T-helper 2 cell (primary cell): ENCODE measurements at places on chromosomes 7 and 10.
A peak's percentile ranks its signal among the peaks of the same experiment; 100 is the strongest.

- no peak for DNase-seq
Observed at GRCh38 chr7:12490107-12490688, 80.3 kb upstream of the SCIN start.

GRCh38 chr10:75611172-75611992 lies 180.0 kb downstream of the LRMDA start:
- DNase-seq = no peak

GRCh38 chr7:20330928-20331909 lies 519 bp downstream of the ITGB8 start:
- DNase-seq = no peak

- no peak for DNase-seq
Observed at GRCh38 chr10:103265717-103266329, 11.1 kb upstream of the INA start.

- DNase-seq = no peak
Observed at GRCh38 chr7:8490391-8491045, 57.1 kb downstream of the NXPH1 start.

DNA sequence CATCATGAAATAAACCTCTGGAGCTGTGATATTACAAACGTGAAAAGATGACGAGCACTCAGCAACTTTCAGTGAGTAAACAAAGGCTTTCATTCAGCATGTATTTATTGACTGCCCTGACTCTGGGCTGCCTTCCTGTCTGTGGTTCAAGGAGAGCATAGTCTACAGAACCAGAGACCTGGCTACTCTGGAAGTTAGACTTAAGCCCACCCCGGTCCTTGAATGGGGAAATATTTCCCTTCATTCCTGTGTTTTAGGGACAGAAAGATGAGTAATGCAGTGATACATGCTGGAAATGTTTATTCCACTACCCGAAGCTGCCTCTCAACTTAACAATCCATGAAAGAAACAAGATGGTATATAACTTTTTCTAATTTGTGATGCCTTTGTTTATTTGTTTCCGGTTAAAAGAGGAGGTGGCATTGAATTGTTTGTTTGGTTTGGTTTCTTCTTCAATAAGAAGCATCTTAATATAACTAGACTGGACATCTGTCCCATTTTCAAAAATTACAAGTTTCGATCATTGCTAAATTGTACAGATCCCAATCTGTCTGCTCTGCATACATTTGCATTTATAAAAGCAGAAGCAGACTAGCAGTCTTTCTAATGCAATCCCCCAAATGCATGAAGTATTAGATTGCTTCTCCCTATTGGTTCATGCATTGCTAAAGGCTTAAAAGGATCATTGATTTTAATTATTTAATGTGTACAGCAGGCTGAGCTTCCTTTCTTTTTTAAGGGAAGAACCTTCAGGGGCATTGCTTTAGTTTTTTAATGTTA lies 57.7 kb downstream of the TRUB1 start:
- DNase-seq = no peak

DNA sequence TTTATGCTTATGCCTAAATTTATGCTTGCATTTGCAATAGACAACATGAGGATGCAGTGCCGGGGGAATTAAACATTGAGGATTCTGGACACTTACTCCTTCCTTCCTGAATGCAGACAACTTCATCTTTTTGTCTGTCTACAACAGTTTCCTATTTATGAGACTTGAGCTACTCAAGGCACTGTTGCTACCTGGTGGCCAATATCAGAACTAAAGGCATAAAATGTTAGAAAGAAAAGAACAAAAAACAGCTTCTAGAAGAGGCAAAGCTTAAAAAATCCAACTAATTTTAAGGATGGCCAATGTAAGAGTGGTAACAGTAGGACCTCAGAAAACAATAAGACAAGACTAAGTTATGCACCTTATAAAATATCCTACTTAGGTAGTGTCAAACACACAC lies 144.5 kb upstream of the PTN start:
- DNase-seq = no peak

DNA sequence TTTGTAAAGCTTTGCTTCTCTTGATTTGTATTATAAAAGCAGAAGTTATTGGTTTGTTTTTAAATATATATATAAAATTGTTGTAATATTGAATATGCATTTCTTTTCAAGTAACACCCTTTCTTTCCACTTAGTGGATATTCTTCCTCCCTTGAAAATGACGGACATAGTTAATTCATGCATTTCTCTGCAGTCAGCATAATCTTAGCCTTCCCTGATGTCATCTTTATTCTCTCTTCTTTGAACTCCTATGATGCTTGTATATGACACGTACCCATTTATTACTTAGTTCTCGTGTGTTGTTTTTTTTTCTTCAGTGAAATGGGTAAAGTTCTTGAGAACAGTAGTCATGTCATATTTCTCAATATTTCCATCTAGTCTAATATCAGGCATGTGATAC lies 191.2 kb downstream of the MDFIC start:
- DNase-seq = no peak

- peak; percentile 76 for DNase-seq
Observed at GRCh38 chr10:21740989-21741388, 207.0 kb downstream of the MLLT10 start.

- no peak for DNase-seq
Observed at GRCh38 chr7:27685209-27685608, 22.5 kb upstream of the HIBADH start.

DNA sequence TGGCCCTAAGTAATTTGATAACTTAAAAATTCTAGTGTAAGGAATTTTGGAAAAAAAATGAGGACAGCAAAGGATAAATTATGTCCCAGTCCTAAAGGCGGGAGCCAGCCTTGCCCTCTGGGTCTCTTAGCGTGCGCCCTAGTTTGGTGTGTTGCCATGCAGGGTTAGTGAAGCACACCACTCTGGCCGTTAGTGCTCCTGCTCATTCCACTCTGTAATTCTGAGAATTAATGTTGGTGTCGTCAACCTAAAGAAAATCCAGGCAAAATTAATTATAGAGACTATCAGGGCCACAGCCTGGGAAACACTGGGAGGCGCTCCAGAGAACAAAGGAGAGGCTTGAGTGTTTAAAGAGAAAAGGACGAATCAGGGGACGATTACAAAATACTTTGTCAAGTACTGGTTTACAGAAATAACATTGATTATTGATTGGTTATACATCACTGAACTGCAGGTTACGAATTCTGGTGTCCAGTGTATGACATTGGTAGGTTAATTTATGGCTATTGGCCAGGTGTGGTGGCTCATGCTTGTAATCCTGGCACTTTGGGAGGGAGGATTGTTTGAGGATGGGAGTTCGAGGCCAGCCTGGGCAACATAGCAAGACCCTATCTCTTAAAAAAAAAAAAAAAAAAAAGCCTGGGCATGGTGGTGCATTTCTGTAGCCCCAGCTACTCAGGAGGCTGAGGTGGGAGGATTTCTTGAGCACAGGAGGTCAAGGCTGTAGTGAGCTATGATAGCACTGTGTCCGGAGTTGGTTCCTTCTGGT lies 5.8 kb downstream of the DYNC2I1 start:
- no peak for DNase-seq

GRCh38 chr7:5207131-5207530 lies 17.1 kb downstream of the WIPI2 start:
- no peak for DNase-seq

DNA sequence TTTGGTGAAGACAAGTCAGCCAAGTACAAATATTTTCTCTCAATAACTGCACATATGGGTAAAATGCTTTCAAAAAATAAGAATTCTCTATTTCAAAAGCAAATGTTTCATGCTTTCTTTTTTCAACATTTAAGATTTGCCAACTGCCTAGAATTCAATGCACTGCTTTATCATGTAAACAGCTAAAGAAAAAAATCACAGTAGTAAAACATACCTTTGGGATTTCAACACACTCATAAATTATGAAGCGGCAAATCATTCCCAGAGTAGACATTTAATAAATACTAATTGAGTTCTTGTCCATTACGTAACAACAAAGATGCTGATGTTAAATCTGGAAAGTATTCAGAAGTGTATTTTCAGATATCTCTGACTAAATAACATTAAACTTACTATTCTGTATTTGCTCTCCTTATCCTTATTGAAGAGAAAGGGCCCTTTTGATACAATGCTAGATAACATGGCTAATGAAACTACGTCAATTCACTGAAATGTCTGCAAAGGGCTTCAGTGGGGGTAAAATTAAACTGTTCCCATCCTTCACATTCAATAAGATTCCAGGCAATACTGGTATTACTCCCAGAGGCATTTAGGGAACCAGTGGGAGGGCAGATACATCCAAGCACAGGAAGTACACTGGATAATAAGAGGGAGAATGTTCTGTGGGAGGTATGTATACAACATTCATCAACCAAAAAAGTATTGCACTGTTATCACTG lies 13.9 kb downstream of the NAPEPLD start:
- DNase-seq = no peak

- no peak for DNase-seq
Observed at GRCh38 chr10:18079665-18080295, 60.4 kb upstream of the CACNB2 start.

- DNase-seq = no peak
Observed at GRCh38 chr7:147207988-147208387, 1091.4 kb downstream of the CNTNAP2 start.

GRCh38 chr7:77667459-77668086 lies 28.7 kb upstream of the RSBN1L start:
- no peak for DNase-seq

- no peak for DNase-seq
Observed at GRCh38 chr7:132450696-132451095, 125.6 kb downstream of the PLXNA4 start.

DNA sequence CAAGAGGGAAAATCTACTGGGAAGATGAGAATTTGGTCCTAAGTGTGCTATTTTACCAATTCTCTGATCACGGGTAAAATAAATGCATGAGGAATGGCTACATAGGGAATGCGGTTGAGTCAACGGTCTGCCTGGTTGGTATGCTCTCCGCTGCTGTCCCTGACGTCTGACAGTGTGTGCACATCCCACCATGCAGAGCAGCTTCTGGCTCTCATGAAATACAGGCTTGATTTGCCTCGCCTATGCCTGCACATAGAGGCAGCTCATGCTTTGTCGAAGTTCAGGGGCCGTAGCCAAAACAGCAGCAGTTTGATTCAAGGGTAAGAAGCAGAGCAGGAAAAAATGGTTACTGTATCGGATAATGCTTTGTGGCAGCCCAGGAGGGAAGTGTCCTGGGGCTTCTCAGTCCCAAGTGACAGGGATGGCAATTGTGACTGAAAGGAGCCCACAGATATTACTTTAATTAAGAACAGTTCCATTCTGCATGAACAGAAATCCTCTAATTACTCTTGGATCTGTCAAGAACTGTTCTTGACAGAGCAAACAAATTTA lies 268.4 kb upstream of the SLC26A5 start:
- no peak for DNase-seq

DNA sequence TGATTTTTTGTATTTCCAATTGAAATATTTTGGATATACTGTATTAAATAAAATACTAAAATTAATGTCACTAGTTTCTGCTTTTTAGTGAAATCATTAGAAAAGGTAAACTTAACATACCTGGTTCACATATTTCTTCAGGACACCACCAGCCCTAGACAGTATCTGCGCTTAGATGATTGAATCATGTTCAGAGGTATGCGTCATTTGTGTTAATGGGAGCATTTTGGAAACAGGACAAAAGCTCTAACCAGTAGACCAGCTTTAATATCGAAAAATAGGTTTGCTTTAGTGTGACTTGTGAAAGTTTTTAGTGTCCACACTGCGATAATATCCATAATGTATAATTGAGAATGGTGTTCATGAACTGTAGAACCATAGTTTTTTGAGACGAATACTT lies 47.1 kb downstream of the DNAJB6 start:
- DNase-seq = no peak

GRCh38 chr7:20165146-20165510 lies 52.1 kb downstream of the MACC1 start:
- no peak for DNase-seq

- DNase-seq = no peak
Observed at GRCh38 chr10:22631185-22631584, 83.2 kb downstream of the PIP4K2A start.

DNA sequence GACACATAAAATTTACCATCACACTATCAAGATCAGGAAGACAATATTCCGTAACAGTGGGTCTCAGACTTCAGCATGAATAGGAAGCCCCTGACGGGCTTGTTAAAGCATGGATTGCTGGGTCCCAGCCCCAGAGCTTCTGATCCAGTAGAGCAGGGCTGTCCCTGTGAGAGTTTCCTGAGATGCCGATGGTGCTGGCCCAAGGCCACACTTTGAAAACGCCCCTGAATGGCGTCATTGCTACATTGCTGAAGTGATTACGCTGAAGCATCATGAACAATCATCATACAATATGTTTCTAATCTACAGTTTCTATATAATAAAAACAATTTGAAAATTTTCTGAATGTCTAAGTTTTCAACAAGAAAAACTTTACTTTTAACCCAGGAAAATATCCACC lies 38.0 kb upstream of the TMEM72 start:
- no peak for DNase-seq

- DNase-seq = no peak
Observed at GRCh38 chr10:26090026-26090425, 126.5 kb upstream of the GAD2 start.

DNA sequence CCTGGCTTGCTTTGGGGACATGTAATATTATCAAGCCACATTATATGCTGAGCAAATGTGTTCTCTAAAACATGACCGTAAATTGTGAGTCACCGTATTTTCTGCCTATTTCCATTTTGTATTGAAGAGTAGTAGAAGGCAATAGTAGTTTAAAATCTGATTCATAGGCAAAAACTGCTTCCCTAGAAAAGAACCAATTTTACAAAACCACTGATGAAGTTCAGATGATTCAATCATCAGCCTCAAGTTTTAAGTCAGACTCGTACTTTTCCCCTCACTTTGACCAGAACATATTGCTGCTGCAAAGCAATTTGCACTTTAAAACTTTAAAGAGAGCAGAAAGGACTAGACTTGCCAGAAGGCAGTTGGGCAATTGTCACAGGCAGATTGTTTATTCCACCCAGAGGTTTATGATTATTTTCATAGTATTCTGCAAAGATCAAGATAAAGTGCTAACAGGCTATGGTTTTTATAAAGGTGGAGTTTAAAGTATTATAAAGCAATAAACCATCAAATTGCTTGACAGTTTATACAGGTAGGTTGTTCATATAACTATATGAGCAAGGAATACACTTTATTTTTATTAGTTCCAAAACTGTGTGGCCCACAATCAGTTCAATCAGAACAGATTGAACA lies 168.2 kb downstream of the ETV1 start:
- DNase-seq = no peak

DNA sequence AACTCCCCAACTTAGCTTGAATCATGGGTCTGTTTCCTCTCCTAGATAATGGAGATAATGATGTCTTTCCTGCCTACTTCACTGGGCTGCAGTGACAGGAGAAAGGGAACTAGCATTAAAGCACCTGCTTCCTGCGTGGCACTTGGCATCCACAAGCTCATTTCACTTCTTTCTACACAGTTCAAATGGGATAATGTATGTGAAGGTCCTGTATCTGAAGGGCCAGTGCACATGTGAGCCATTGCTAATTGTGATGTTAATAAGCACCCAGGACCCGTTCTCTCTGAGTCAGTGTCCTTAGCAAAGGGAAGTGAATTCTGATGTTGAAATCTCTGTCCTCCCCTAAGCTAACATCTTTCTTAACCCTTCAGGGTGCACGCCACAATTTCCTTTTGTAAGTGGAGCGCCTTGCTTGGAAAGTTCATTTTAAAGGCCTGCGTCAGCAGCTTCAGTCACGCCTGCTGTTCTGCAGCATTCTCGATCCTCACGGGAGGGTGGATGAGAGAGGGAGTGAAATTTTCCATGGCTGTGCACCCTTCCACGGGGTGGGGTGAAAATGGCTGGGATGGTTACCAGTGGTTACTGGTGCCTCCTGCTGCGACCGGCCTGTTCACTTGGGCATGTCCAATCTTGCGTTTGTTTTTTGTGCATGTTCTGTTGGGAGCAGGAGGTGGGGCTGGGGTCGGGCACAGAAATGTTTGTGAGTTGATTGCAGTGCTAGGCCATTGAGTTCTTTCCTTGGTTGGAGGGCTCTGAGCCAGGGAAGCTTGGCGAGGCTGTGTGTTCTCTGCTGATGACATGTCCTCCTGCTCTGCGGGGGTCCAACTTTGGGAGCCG lies 59.2 kb downstream of the HK1 start:
- no peak for DNase-seq
